ENCODE measurements at places on chromosomes 13 and 19.

- no peak for DNase-seq
- H3K27ac ChIP-seq = no peak overlapping the region
- H3K27me3 ChIP-seq = no peaks in the 10 kb centered on the region
- no peaks in the 10 kb centered on the region for H3K36me3 ChIP-seq
These were observed 97.9 kb downstream of the CCNA1 start for GRCh38 chr13:36530050-36530789.

DNA sequence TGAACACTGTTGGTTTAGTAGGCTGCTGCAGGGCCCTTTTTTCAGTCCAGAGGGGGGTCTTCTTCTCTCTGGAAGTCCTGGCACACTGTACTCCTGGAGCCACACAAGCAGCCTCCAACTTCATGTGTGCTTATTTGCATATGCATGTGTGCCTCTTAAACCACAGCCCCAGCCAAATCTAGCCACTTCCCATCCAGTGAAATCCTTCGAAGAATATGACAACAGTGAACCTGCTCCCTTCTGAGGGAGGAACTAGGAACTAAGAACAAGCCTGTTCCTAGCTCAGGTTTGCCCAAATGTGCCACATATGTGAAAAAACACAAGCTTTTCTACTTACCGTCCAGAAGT is 348.5 kb downstream of the FOXO1 start:
- no peak overlapping the region for H3K4me3 ChIP-seq
- no peaks in the 10 kb centered on the region for H3K27me3 ChIP-seq
- H3K36me3 ChIP-seq = no peaks in the 10 kb centered on the region
- H3K27ac ChIP-seq = no peak overlapping the region
- DNase-seq = no peak
- H3K4me1 ChIP-seq = peaks cover 56% of the 10 kb centered on the region

- H3K27me3 ChIP-seq = peaks cover 16% of the 10 kb centered on the region
- H3K4me3 ChIP-seq = no peak overlapping the region
- no peak for DNase-seq
- H3K4me1 ChIP-seq = peaks cover 46% of the 10 kb centered on the region
- H3K27ac ChIP-seq = no peak overlapping the region
- H3K36me3 ChIP-seq = no peaks in the 10 kb centered on the region
These were observed 151.0 kb downstream of the DCT start for GRCh38 chr13:94328381-94329041.

- H3K27me3 ChIP-seq = peaks cover 45% of the 10 kb centered on the region
- H3K4me3 ChIP-seq = no peak overlapping the region
- H3K36me3 ChIP-seq = no peaks in the 10 kb centered on the region
These were observed 6.2 kb downstream of the NPHS1 start for GRCh38 chr19:35846038-35846668.

DNA sequence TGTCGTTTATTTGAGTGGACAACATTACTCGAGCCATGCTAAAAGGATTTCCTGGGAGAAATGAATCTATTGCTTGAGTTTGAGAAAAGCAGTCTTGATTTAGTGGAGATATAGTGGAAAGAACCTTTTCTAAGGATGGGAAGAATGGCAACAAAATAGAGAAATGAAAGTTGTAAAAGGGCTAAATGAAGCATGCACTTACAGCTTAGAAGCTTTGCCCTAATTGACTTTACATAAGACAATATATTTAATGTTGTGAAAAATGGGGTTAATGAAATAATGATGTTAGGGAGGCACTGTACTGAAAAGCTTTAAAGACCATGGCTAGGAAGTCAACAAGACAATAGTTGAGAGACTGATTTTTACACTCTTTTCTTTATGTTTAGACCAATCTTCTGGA is 35.4 kb downstream of the SLC10A2 start:
- no peaks in the 10 kb centered on the region for H3K36me3 ChIP-seq
- no peak overlapping the region for H3K4me3 ChIP-seq
- H3K27me3 ChIP-seq = no peaks in the 10 kb centered on the region
- H3K4me1 ChIP-seq = no peaks in the 10 kb centered on the region
- no peak overlapping the region for H3K27ac ChIP-seq

- no peak for DNase-seq
- no peak overlapping the region for H3K4me3 ChIP-seq
- H3K27me3 ChIP-seq = no peaks in the 10 kb centered on the region
These were observed 61.2 kb upstream of the USE1 start for GRCh38 chr19:17153996-17154395.

DNA sequence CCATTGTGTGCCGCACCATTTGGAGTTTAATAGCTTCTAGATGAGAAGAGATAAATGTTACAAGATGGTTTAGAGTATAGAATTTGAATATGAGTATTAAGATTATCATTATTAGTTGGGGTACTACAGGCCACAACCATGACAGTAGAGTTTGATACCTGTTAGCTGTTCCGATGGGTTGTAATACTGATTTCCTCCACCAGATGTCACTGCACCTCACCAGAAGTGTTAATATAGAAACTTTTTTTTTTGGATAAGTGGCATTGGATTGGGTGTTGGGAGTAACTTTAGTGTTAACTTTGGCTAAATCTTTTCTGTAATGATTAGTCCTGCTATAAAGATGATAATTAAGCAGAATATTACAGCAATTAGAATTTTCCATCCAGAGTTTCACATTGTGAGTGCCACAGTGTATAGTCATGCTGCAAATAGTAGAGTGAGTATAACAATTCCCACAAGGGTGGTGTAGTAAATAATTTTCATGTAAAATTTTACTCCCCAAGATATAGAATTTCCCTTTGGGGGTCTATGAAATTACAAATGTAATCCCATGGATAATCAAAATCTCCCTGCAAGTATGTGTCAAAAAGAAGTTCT is 56.3 kb downstream of the PSG3 start:
- no peaks in the 10 kb centered on the region for H3K36me3 ChIP-seq
- H3K27me3 ChIP-seq = no peaks in the 10 kb centered on the region
- no peaks in the 10 kb centered on the region for H3K4me1 ChIP-seq

- H3K4me3 ChIP-seq = peak overlapping the region; percentile 17
- no peak for DNase-seq
- H3K27me3 ChIP-seq = no peaks in the 10 kb centered on the region
- peak overlapping the region; percentile 84 for H3K27ac ChIP-seq
- no peaks in the 10 kb centered on the region for H3K36me3 ChIP-seq
These were observed 32.3 kb upstream of the MATK start for GRCh38 chr19:3818466-3818865.

DNA sequence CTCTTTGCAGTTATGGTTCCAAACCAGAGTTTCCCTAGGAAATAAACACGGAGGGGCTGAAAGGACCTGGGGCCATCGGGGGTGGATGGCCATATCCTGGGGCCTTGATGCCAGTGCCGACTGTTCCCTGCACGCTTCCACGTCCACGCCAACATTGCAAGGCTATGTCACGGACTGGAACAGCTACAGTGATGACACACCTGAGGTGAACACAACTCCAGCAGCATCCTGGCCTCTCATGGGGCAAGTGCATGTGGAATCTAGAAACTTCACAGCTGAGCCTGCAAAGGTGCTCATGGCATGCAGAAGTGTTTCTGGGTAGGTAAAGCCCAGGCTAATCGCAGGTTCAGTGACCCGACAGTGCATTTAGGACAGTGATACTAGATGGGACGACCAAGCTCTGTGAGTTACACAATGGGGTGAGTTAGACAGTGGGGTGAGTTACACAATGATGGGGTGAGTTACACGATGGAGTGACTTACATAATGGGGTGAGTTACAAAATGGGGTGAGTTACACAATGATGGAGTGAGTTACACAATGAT is 52.0 kb upstream of the GAS6 start:
- DNase-seq = peak; percentile 2
- peaks cover 2% of the 10 kb centered on the region for H3K4me1 ChIP-seq
- H3K27me3 ChIP-seq = peaks cover 28% of the 10 kb centered on the region
- no peak overlapping the region for H3K27ac ChIP-seq

DNA sequence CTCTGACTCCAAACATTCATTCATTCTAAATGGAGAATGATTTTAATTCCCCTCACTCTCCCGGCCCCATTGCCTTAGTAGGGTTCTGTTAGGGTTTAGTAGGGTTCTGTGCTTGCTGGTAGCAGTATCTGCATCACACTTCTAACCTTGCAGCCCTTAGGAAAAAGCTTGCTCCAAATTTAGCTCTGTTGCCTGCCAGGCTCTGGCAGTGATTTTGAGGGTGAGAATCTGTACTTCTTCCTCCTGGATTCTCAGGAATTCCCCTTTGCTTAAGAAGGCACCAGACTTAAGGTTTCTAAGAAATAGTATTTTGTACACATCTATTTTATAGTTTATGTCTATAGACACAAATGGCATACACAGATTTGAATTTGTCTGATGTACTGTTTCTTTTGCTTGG is 14.7 kb downstream of the B3GLCT start:
- no peaks in the 10 kb centered on the region for H3K36me3 ChIP-seq
- no peak overlapping the region for H3K4me3 ChIP-seq
- no peaks in the 10 kb centered on the region for H3K27me3 ChIP-seq

GRCh38 chr13:110274687-110275086 is 32.3 kb downstream of the COL4A1 start:
- no peaks in the 10 kb centered on the region for H3K4me1 ChIP-seq
- H3K4me3 ChIP-seq = no peak overlapping the region
- H3K36me3 ChIP-seq = no peaks in the 10 kb centered on the region

- no peak for DNase-seq
- H3K27ac ChIP-seq = no peak overlapping the region
- peaks cover 4% of the 10 kb centered on the region for H3K4me1 ChIP-seq
These were observed 26.0 kb downstream of the TBC1D4 start for GRCh38 chr13:75455962-75456361.

- H3K27ac ChIP-seq = no peak overlapping the region
- DNase-seq = no peak
- no peaks in the 10 kb centered on the region for H3K27me3 ChIP-seq
- H3K4me3 ChIP-seq = no peak overlapping the region
- H3K36me3 ChIP-seq = no peaks in the 10 kb centered on the region
These were observed 153.8 kb upstream of the SOX1 start for GRCh38 chr13:111912991-111913760.

DNA sequence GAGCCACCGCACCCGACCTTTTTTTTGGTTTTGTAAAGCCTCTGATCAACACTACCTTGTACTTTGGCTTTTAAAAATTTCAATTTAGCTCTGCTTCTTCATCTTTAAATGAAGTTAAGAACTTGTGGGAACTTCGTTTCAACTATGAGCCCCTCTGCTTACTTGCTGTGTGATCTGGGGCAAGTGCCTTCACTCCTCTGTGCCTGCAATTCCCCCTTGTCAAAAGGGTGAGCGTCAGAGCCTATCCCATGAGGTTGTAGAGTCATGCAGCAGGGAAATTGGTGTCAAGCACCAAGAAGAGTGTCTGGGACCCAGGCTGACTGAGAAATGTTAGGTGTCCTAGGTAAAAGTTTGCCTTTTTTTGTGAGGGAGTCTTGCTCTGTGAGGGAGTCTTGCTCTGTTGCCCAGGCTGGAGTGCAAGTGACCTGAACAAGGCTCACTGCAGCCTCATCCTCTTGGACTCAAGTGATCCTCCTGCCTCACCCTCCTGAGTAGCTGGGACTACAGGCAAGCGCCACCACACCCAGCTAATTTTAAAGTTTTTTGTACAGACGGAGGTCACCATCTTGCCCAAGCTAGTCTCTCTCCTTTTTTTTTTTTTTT is 5.7 kb downstream of the VASP start:
- no peak for DNase-seq
- no peak overlapping the region for H3K4me3 ChIP-seq
- H3K36me3 ChIP-seq = peaks cover 63% of the 10 kb centered on the region
- H3K27me3 ChIP-seq = no peaks in the 10 kb centered on the region

DNA sequence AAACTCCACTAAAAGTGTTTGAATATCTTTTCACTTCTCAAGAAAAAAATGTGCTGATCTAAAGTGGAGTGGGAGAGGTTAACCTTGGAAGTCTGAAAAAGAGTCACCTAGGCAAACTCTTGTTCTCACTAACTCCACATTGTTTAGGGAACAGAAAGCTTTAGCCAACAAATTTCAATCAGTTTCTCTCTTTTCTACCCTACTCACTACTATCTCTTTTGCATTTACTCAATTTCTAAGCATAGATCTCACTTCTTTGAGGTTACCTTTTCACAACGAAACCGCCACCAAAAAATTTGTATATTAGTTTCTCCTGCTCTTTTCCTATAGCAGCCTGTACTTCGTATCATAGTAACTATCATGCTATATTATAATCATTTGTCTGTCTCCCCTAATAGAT is 6.3 kb downstream of the NHLRC3 start:
- DNase-seq = no peak
- no peaks in the 10 kb centered on the region for H3K27me3 ChIP-seq
- H3K4me1 ChIP-seq = peaks cover 9% of the 10 kb centered on the region
- H3K27ac ChIP-seq = no peak overlapping the region
- H3K4me3 ChIP-seq = no peak overlapping the region

- peaks cover 77% of the 10 kb centered on the region for H3K36me3 ChIP-seq
- no peaks in the 10 kb centered on the region for H3K27me3 ChIP-seq
- no peak overlapping the region for H3K4me3 ChIP-seq
- no peak for DNase-seq
These were observed 7.7 kb downstream of the AP1M1 start for GRCh38 chr19:16205205-16206045.
